ENCODE measurements at places on chromosomes 6 and 20.

- no peak for DNase-seq
These were observed 11.5 kb downstream of the BANF2 start for GRCh38 chr20:17711267-17711627.

DNA sequence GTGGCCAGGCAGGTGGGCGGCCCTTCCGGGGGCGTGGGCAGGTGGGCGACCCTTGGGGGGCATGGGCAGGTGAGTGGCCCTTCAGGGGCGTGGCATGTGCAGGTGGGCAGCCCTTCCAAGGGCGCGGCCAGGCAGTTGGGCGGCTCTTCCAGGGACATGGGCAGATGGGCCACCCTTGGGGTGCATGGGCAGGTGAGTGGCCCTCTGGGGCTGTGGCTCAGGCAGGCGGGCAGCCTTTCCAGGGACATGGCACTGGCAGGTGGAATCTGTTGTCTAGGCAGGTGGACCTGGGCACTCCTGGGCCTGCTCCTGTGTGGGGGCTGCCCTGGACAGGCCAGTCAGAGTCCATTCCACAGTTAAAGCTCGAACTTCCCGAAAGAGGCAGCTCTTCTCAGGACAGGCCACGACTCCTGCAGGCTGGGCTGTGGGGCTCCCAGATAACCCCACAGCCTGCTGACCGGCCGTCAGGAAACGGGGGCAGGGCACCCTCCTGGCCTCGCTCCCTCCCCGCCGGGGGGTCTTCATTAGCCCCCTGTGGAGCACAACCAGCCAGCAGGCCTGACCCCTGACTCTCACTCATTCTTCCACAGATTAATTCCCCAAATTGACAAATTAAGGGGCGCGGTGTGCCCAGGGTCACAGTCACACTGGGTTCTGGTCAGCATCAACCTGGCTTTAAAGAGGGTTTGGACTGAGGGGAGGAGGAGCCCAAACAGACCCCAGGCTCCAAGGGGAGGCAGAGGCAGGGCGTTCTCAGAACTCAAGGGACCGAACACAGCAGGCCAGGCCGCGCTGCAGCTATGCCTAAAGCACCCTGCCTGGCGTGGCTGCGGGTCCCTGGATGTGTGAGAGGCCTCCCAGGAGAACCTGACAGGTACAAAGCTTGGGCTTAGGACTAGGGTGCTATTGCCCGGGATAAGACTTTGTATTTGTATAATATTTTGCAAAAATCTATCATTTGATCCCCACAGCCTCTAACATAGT lies 130.0 kb downstream of the DLL1 start:
- no peak for DNase-seq

- no peak for DNase-seq
These were observed 14.5 kb upstream of the PSMG4 start for GRCh38 chr6:3244003-3244831.

DNA sequence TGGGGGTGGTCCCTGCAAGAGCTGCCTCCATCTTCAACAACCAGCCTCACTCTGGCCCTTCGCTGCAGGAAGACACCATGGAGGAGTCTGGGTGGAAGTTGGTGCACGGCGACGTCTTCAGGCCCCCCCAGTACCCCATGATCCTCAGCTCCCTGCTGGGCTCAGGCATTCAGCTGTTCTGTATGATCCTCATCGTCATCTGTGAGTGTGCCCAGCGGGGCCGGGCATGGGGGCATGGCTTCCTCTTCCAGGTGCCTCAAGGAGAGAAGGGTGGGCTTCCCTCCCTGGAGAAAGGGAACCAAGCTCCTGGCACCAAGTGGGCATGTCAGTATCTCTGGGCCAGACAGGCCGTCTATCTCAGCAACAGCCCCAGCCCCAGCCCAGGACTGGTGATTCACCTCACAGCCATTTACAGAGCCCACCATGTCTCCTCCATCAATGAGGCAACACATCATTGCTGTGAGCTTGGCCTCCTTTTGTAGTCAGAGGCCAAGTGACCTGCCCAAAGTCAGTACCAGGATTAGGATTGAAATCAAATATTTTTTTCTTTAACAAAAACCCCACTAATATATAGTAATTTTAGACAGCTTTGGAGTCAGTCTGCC lies 40.2 kb downstream of the TM9SF4 start:
- DNase-seq = no peak

GRCh38 chr6:52124126-52125121 lies 37.0 kb upstream of the PKHD1 start:
- DNase-seq = no peak

DNA sequence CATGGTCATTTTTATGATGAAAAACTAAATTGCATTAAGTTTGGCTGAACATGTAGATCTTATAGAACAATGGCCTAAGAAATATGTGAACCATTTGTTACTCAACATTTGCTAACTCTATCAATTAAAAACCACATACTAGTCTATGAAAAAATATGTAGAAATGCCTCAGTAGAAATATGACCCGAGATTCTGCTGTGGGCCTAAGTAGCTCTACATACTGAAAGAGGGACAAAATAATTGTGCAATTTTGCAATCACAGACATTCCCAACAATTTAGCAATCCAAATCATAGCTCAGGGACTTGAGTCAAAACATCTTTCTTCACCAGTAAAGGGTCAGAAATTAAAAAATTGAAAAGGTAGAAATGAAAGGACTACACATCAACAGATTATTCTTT lies 619.0 kb downstream of the FRK start:
- DNase-seq = no peak

- no peak for DNase-seq
These were observed 3.0 kb upstream of the KIF16B start for GRCh38 chr20:16576219-16576618.

DNA sequence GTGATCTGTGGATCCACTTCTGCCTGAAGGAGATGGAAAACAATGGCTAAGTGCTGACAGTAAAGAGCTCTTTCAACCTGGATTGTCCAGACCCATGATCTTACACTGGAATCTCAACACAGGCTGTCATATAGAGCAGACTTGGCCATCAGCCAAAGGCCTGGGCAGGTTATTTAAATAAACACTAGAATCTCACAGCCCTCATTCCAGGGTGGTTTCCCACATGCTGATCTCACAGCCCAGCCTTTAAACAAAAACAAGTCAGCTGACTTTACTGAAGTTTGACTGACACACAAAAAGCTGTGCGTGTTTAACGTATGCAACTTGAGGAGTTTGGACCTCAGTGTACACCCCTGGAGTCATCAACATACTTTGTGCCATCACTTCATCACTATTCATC lies 28.4 kb downstream of the SYNDIG1 start:
- DNase-seq = no peak

- DNase-seq = no peak
These were observed 388.2 kb downstream of the CDH4 start for GRCh38 chr20:61640131-61640870.

GRCh38 chr6:54094293-54094692 lies 16.9 kb upstream of the MLIP start:
- no peak for DNase-seq

DNA sequence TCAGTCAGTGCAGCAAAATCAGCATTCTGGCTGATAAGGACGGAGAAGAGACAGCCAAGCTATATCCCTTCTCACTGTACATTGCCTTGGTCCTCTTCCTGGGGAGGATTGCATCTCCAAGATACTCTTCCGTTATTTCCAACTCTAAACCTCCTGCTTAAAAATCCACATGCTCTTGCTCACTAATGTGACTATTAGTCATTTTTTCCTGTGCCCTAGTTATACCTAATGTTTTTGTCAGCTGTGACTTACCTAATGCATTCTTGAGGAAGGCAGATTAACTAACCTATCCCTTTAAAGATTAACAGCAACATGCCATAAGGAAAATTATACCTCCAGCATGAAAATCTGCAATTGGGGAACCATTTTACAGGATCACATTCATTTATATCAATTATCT lies 317.6 kb downstream of the BTBD9 start:
- DNase-seq = no peak

DNA sequence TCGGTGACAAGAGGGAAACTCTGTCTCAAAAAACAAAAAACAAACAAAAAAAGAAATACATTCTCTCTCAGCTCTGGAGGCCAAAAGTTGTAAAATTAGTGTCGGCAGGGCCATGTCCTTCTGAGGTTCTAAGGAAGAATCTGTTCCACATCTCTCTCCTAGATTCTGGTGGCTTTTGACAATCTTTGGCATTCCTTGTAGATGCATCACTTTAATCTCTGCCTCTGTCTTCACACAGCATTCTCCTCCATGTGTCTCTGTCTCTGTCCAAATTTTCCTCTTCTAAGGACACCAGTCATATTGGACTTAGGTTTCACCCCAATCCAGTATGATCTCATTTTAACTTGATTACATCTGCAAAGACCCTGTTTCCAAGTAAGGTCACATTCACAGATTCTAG lies 9.1 kb downstream of the PPP2R5D start:
- DNase-seq = no peak

- DNase-seq = peak; percentile 41
These were observed 1082.4 kb upstream of the MAP3K7 start for GRCh38 chr6:91669154-91669870.

- no peak for DNase-seq
These were observed 37.0 kb downstream of the RNF217 start for GRCh38 chr6:124999105-124999764.

DNA sequence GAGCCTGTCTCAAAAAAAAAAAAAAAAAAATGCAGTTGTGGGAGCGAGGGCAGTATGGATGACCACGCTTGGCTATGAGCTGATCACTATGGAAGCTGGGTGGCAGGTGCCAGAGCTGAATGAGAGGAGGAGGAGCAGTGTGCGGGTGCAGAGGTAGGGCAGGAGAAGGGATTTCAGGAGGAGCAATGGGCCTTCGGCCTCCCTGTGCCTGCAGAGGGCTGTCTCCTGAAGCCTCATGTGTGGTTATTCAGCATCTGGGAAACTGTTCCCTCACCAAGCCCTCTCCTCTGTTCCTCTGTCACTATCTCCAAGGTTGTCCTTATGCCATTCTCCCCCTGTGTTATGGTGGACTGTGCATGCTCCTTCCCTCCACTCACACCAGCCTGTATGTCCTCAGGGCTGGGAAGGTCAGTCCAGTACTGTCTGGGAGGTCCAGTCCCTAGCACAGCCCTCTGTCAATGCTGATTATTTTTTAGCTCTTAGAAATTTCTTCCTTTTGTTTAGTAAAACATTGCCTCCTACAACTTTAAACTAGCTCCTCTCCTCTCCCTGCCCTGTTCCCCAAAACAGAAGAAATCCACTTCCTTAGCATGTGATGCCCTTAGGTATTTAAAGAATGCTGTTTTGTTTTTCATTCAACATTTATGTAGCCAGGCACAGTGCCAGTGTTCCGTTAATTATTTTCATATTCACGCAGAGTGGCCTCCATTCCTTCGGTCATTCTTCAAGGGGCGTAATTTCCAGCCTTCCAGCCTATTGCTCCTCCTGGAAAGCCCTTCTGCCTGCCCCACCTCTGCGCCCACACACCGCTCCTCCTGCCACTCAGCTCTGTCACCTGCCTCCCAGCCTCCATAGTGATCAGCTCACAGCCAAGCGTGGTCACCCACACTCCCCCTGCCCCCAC lies 48.9 kb downstream of the CNBD2 start:
- peak; percentile 40 for DNase-seq

DNA sequence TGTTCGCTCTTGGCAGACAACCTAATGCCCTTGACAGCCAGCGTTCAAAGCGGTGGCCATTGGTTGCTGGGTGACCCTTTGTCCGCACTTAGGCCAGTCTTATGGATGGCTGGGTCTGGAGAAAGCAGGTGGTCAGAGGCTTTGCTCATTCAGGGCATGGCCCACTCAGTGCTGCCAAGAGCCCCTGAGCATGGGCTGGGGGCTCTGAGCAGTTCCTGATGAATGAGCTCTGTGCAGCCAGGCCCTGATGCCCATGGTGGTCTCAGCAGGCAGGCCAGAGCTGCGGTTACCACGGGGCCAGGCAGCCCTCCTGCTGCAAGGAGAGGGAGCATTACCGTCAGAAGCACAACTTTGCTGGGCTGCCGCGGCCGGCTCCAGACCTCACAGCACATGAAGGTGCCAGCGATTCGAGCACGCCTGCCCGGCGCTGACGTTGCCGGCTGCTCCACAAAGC lies 36.3 kb downstream of the CDH4 start:
- peak; percentile 85 for DNase-seq

DNA sequence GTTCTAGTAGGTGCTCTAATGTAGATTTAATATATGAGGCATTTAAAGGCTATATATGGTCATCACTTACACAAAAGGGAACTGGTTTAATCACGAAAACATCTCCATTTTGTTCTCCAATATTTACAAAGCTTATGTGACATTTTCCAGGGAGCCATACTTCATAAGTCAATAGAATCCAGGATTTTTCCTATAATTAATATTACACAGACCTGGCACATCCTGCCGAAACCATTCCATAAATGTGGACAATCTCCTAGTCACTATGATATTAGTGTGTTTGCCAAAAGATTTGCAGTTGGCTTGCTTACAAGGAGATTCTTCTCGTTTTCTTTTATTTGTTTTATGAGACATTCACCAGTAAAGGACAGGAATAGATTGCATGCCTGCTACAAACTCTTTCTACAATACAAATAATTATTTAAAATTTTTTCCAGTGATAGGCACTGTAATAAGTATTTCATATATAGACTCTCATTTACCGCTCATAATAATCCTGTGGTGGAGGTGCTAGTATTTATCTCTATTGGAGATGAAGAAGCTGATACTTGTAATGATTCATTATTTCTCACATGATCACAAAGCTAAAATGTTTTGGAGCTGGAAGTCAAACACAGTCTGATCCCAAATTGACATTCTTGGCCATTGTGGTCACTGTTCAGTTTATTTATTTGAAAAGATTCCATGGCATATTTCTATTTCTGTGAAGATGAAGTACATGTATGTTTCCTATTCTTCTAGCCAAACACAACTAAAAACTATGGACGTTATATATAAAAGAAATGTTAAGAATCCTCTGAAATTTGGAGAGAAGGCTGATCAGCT lies 597.0 kb downstream of the HTR1B start:
- no peak for DNase-seq

DNA sequence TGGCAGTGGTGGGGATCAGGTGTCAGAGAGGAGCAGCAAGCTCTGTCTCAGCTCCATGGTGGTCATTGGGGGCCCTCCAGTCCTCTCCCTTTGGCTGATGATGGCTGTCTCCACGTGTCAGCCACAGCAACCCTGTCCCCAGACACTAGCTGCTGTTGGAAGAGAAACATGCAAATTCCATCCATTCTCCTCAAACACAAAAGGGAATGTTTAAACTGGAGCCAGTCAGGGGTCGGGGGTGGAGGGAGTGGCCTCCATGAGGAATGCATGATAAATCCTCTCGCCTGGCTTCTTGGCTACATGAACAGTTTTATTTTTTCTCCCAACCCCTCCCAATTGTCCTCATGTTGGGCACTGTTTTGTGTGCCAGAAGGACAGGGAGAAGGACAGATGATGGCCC lies 86.4 kb downstream of the EDN3 start:
- DNase-seq = no peak

DNA sequence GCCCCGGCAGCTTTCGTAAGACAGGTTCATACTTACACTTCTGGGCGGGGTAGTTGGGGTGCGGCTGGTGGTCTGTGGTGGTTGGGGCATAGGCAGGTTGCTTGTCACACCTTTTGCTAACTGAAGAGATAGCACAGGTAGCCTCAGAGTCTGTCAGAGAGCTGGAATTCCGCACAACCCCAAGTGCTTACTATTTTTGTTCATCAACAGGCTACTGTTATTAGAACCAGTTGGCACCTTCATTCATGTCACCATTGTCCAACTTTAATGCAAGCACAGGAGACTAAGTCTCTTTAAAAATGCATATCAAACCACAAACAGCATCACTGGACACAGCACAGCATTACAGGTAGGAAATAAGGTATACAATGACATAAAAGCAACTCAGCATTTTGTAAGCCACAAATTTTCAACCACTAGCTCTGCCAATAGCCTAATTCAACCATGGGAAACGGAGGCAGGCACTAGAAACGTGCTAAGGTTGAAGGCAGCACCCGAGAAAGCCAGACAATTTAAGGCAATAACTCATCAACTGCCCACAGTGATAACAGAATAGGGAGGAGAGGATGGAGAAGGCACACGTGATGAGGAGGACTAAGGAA lies 143.8 kb downstream of the ZMYND8 start:
- no peak for DNase-seq

All from posterior cingulate gyrus (tissue), 11 donors.